Thoracic aorta (tissue), 2 donors: ENCODE measurements at places on chromosomes 12 and 14.
A peak's percentile ranks its signal among the peaks of the same experiment; 100 is the strongest.

- no peaks in the 10 kb centered on the region for H3K36me3 ChIP-seq
- H3K4me1 ChIP-seq = no peaks in the 10 kb centered on the region
- no peaks in the 10 kb centered on the region for H3K27me3 ChIP-seq
- no peak for DNase-seq
These were observed 3.6 kb upstream of the BATF start for GRCh38 chr14:75518625-75519024.

GRCh38 chr12:101066489-101066888, 143.5 kb downstream of the SLC5A8 start:
- H3K27me3 ChIP-seq = no peaks in the 10 kb centered on the region
- no peak overlapping the region for H3K27ac ChIP-seq
- DNase-seq = no peak
- no peak overlapping the region for H3K4me3 ChIP-seq

GRCh38 chr12:41527534-41528116, 339.5 kb downstream of the PDZRN4 start:
- no peak for DNase-seq
- no peak overlapping the region for H3K27ac ChIP-seq
- H3K36me3 ChIP-seq = no peaks in the 10 kb centered on the region
- no peak overlapping the region for H3K4me3 ChIP-seq

- no peaks in the 10 kb centered on the region for H3K4me1 ChIP-seq
- H3K27ac ChIP-seq = no peak overlapping the region
- DNase-seq = no peak
- no peak overlapping the region for H3K4me3 ChIP-seq
- H3K36me3 ChIP-seq = no peaks in the 10 kb centered on the region
These were observed 364.8 kb downstream of the SNAPC1 start for GRCh38 chr14:62126879-62127478.

GRCh38 chr12:3797531-3798048, 44.7 kb upstream of the CRACR2A start:
- H3K36me3 ChIP-seq = no peaks in the 10 kb centered on the region
- no peaks in the 10 kb centered on the region for H3K27me3 ChIP-seq
- H3K4me3 ChIP-seq = no peak overlapping the region
- H3K27ac ChIP-seq = no peak overlapping the region

GRCh38 chr14:83120187-83120586, 1586.5 kb upstream of the SEL1L start:
- H3K4me1 ChIP-seq = no peaks in the 10 kb centered on the region
- H3K4me3 ChIP-seq = no peak overlapping the region
- no peaks in the 10 kb centered on the region for H3K27me3 ChIP-seq
- H3K27ac ChIP-seq = no peak overlapping the region
- no peaks in the 10 kb centered on the region for H3K36me3 ChIP-seq

- H3K4me3 ChIP-seq = peak overlapping the region; percentile 86
- DNase-seq = no peak
- H3K4me1 ChIP-seq = peaks cover 26% of the 10 kb centered on the region
- no peaks in the 10 kb centered on the region for H3K36me3 ChIP-seq
- H3K27ac ChIP-seq = peak overlapping the region; percentile 75
These were observed 591 bp downstream of the GXYLT1 start for GRCh38 chr12:42144158-42144407.
